ENCODE measurements at places on chromosomes 3 and 15.
A peak's percentile ranks its signal among the peaks of the same experiment; 100 is the strongest.

DNA sequence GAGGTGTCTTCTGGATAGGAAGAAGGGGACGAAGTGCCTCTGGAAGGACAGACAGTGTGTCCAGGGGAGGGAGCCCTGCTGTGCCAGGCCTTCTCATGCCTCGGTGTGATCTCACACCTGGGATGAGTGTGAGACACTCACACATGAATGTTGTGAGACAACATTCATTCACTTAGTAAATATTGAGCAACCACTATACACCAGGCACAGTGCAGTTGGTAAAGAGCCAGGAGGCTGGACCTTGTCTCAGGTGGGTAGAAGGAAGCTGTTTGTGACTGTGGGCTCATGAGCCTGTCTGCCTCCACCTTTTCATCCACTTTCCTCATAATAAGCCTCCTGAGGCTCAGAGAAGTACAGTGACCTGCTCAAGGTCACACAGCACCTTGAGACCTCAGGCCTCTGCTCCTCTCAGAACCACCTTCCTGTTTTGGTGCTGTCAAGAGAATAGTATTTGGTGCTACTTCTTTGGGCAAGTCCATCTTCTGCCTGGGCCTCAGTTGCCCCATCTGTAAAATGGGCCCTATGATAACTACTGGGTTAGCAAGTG is 20.9 kb downstream of the SLC6A6 start:
- DNase-seq: no peak

DNA sequence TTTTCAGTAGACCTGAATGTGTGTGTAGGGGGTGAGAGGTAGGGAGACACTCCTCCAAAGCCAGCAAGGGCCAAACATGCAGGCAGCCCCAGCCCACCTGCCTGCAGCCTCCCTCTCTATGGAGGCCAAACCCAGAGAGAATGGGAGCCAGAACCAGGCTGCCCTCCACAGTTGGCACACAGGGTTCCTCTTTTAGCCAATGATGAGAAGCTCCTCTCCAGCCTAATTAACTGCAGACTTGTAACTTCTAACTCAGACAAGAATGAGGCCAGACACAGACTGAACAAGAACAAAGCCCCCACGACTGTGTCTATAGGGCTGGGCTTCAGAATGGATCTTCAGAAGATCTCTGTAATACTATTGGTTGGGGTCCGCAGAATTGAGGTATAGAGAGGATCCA is 12.3 kb upstream of the TLE3 start:
- DNase-seq: no peak

GRCh38 chr15:87032295-87032694 is 952.6 kb downstream of the AGBL1 start:
- no peak for DNase-seq

DNA sequence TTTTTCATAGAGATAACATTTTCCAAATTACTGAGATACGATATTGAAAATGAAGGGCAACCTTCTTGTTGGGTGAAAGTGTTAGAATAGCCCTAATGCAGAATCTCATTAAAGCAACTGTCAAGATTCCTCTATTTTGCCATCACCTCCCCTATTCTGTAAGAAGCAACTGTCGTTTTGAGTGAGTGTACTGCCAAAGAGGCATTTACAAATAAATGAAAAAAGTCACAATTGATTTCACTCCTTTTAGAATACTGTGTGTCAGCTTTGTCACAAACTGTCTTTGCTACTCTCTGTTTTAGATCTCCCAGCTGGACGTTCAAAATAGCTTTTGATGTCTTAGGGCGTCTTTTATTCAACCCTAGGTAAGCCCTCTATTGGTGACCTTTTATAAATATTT is 322.8 kb upstream of the NAALADL2 start:
- DNase-seq: no peak

- no peak for DNase-seq
Measured at GRCh38 chr3:49462222-49462621, 7.8 kb upstream of the DAG1 start.

GRCh38 chr3:141955175-141955574 is 78.7 kb downstream of the ATP1B3 start:
- no peak for DNase-seq

GRCh38 chr3:186340204-186340603 is 21.8 kb downstream of the DGKG start:
- no peak for DNase-seq

- DNase-seq: no peak
Measured at GRCh38 chr3:141280086-141280485, 48.5 kb downstream of the PXYLP1 start.

DNA sequence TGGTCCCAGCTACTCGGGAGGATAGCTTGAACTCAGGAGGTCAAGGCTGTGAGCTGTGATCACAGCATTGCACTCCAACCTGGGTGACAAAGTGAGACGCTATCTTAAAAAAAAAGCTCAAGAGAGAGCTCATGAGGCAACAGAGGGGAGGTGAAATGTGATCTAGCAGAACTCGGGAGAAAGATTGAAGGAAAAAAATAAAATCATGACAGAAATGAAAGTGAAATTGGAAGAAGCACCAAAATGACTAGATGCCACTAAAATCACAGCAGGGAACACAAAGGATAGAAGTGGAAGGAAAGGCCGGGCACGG is 109.4 kb upstream of the BNIP2 start:
- DNase-seq: no peak

- DNase-seq: peak; percentile 30
Measured at GRCh38 chr3:45881078-45882022, 5.0 kb upstream of the CCR9 start.

DNA sequence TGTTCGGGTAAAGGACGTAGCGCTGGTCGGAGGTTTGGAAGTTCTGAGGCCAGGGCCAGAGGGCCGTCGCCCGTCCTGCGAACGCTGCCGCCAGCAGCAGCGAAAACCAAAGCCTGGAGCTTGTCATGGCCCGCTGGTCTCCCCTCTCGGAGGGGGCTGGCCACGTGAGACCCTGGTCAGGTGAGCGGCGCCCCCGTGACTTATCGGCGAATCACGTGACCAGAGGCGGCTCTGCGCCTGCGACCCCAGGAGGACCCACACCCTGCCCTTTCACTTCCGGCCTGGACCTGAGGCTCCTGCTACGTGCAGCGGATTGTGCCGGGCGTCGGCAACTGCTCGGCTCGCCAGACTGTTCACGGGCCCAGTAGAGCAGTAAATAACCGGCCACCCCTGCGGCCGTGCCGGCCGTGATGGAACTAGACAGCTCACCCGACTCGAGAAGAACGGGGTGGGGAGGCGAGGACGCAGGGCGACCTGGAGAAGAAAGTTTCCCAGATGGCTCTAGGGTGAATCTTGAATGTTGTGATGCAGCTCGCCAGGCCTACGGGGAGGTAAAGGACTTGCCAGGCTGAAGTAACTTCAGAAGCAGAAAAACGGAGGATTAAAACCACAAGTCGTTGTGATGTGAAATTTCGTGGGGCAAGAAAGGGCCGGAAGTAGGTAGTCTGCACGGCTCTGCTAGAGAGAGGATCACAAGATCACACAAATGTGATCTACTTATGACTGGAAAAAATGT is at the start of gene HEXA:
Gene HEXA (minus strand): TSS at position 169 of the 736 bp plus-strand sequence. CDS start 42 bp downstream, at position 127.
- DNase-seq: peak; percentile 86

- no peak for DNase-seq
Measured at GRCh38 chr3:81465510-81466200, 295.8 kb downstream of the GBE1 start.

- DNase-seq: no peak
Measured at GRCh38 chr3:127820221-127820825, 2.0 kb downstream of the MGLL start.

DNA sequence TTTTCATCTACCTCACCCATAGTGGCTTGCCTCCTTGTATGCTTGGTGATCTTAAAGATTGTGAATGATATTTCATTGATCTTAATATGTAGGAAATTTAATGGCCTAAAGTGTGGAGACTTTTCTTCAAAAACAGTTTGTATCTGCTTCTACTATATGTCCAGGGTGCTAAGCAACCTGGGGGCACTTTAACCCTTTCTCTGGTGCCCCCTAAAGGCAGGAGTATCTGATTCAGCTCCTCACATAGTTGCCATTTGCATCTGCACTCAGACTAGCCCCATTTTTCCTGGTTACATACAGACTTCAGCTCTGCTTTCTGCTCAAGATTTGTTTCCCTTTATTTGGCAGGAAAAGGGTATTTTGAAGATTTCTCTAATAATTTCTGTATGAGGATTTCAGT is 5.2 kb upstream of the PFN2 start:
- no peak for DNase-seq

- DNase-seq: no peak
Measured at GRCh38 chr15:38216763-38217162, 35.9 kb upstream of the SPRED1 start.

GRCh38 chr3:132174500-132174899 is 139.7 kb upstream of the CPNE4 start:
- DNase-seq: no peak

DNA sequence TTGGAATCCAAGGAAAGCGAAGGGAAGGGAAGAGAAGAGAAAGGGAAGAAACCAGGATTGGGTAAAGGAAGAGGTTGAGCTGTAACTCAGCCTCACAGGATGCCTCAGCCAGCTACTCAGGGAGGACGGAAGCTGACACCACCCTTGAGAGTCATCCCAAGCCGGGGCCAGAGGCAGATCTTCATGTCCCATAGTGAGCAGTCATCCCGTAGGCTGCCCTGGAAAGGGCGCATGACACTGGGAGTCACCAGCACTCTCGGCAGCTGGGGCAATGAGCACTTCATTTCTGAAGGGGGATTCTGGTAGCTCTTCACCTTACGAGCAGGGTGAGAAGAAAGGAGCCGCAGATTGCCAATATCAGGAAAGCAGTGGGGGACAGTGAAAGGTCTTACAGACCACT is 60.1 kb upstream of the PCSK6 start:
- no peak for DNase-seq

DNA sequence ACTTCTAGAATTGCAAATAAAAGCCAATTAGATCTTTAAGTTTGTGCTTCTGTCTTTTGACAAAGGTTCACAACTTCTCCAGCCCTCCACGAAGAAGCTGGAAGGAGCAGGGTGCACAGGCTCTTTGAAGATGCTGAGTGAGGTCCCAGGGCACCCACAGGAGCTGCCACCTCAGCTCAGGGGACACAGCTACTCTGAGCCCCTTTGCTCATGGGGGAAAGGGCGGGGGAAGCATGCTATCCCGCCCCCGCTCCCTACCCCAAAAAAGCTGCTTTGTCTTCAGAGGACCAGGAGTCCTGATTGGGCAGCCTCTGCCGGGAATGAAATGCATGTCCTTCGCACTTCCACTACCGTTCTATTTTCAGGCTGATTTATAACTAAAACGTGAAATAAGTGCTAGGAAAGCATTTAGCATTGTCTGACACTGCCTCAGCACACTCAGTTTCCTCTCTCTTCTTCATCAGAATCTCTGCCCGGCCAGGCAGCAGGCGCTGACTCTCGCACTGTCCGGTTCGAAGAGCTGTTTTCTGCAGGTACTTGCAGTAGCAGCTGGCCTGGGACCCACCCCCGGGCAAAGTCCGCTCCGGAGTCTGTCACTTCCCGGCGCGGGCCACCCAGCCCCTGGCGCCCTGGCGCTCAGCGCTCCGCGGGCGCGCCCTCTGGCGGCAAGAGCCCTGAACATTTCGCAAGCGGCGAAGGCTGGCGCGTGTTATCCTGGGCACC is 45.5 kb upstream of the KLHL25 start:
- peak; percentile 81 for DNase-seq

GRCh38 chr15:93670931-93671330 is 560.4 kb upstream of the MCTP2 start:
- DNase-seq: no peak

- no peak for DNase-seq
Measured at GRCh38 chr15:75237316-75237982, 20.7 kb upstream of the GOLGA6C start.

DNA sequence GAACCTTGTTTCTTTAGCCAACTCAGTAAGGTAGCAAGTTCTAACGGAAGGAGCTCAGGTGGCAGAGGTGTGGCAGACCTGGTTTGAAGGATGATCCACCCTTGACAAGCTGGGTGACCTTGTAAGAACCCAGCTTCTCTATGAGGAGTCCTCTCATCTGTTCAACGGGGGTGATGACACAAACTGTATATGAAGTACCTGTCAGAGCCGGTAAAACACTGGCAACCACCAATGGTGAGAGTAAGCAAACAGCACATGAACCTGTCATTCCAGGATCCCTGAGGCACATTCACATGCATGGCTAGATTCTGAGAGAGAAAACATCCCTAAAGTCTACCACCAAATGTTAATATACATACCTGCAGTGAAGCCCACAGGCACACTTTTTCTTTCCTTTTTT is 2.4 kb downstream of the SCAP start:
- DNase-seq: no peak

- no peak for DNase-seq
Measured at GRCh38 chr3:107269136-107269535, 108.1 kb upstream of the CCDC54 start.

DNA sequence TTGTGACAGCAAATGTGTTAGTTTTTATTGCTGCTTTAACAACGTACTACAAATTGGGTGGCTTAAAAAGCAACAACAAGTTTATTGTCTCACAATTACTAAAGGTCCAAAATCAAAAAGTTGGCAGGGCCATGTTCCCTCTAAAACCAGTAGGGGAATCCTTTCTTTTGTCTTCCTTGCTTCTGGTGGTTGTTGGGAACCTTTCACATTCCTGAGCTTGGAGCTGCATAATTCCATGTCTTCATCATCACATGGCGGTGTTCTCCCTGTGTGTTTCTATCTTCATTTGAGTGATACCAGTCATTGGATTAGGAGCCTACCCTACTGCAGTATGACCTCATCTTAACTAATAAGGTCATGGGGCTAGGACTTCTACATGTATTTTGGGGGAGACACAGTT is 7.4 kb downstream of the SPRED1 start:
- DNase-seq: no peak

GRCh38 chr15:74037171-74038117 is 42.9 kb downstream of the PML start:
- no peak for DNase-seq

DNA sequence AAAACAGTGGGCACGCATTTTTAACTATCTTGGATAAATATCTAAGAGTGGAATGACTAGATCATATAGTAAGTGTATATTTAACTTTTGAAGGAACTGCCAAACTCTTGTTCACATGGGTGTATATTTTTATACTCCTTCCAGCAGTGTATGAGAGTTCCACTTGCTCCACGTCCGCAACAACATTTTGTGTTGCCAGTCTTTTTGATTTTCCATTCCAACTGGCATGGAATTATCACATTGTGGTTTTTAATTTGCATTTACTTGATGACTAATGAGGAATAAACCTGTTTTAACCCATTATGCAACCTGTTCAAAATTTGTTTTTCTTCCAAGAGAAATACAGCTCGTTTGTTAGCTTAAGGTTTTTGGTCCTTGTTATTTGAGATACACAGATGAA is 51.6 kb downstream of the ZNF621 start:
- DNase-seq: no peak

GRCh38 chr15:98789020-98789419 is 140.7 kb downstream of the IGF1R start:
- no peak for DNase-seq

- DNase-seq: no peak
Measured at GRCh38 chr3:52742418-52743041, 28.2 kb downstream of the NEK4 start.

GRCh38 chr3:106560451-106560966 is 691.7 kb upstream of the CBLB start:
- no peak for DNase-seq
